KBM-7 (cell line): ENCODE measurements at places on chromosomes 6 and 20.
A peak's percentile ranks its signal among the peaks of the same experiment; 100 is the strongest.

GRCh38 chr6:163721922-163722692 lies 307.6 kb downstream of the QKI start:
- DNase-seq = no peak

GRCh38 chr6:64225503-64225902 lies 589.9 kb downstream of the PHF3 start:
- DNase-seq = no peak

GRCh38 chr20:37757550-37757949 lies 63.7 kb downstream of the CTNNBL1 start:
- DNase-seq = no peak

DNA sequence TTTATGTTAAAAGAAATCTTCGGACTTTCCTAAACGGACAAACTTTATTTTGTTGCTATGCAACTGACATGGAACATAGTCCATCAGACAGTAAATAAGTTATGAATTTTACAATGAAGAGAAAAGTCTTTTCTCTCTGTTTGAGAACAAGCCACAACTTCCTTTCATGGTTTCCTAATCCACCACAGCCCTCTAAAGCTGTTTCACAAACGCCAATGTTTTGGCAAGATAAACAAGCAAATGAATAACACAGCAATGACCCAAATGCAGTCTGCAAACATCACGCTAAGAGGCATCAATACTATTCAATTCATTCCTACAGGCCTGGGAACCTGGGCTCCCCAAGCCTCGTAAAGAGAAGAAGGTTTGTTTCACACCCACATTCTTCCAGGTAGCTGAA lies 60.4 kb downstream of the HAO1 start:
- DNase-seq = no peak

GRCh38 chr6:70531133-70531532 lies 35.6 kb upstream of the SDHAF4 start:
- no peak for DNase-seq

GRCh38 chr20:22536956-22537756 lies 47.2 kb downstream of the FOXA2 start:
- no peak for DNase-seq

GRCh38 chr20:63655249-63655648 lies 2.0 kb upstream of the STMN3 start:
- DNase-seq = no peak

- no peak for DNase-seq
Observed at GRCh38 chr20:2254333-2254732, 41.5 kb upstream of the TGM3 start.

DNA sequence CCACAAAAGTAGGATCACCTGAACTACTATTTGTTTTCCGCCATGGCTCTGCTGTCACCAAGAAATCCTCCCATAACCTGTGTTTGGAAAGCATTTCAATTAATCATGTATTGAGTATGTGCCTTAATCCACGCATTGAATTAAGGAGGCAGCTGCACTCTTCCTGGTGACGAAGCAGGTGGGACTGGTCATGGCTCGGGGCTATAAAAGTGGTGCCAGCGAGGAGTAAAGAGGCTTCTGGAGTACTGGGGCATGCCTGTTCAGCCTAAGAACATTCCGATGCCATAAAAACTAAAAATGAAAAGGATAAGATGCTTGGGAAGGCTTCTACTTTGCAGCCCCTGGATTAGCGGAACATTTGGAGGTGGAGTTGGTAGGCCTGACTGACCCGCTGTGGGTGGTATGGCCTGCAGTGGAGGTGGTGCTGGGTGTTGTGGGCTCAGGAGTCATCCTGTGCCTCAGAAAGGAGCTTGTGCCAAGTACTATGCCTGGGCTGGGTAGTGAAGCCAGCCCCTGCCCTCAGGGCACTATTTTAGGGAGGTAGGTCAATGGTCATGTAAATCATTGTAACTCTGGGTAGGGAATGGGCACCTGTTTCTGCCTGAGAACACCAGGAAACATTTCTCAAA lies 110.5 kb downstream of the B3GAT2 start:
- DNase-seq = no peak

DNA sequence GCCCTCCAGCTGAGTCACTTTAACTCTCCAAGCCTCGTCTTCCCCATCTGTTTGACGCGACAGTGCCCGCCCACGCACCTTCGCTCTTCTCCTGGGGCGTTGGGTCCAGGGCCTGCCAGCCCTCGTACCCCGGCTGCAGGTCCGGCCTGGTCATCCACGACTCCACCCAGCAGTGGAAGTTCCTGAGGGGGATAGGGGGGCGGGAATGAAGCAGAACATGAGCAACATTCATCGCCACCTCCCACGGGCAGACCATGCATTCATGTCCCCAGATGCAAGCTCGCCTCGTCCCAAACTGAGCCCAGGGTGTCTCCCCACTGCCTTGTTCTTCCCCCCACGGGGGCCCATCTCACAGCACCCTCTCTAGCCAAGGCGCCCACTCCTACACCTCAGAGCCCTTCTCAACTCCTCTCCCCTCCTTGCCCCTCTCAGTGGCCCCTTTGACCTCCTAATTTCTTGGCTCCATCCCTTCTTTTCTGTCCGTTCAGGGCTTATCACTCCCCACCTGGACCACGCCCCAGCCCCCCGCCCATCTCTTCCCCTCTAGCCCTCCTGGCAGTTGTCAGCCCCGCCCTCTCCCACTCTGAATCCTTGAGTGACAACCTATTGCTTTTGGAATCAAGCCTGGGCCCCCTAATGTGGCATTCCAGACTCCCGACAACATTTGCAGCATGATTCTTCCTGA lies 23.7 kb downstream of the TGM2 start:
- no peak for DNase-seq

- DNase-seq = no peak
Observed at GRCh38 chr6:113120224-113120581, 736.9 kb upstream of the MARCKS start.

DNA sequence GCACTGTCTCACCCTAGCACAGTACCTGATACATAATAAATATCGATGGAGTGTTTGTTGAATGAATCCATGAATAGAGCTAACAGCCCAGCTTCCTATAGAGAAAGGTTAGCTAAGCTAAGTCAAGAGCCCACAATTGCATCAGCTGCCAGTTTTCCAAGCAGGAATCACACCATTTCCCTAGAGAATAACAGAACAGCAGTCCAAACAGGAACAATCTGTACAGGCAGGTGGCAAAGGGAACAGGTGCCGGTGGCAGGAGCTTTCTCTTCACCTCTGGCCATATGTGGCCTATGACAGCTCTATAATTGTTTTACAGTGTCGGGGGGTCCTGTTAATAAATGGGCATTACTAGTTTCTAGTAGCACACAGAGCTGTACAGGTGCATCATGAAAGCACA lies 38.8 kb downstream of the ISM1 start:
- DNase-seq = no peak

DNA sequence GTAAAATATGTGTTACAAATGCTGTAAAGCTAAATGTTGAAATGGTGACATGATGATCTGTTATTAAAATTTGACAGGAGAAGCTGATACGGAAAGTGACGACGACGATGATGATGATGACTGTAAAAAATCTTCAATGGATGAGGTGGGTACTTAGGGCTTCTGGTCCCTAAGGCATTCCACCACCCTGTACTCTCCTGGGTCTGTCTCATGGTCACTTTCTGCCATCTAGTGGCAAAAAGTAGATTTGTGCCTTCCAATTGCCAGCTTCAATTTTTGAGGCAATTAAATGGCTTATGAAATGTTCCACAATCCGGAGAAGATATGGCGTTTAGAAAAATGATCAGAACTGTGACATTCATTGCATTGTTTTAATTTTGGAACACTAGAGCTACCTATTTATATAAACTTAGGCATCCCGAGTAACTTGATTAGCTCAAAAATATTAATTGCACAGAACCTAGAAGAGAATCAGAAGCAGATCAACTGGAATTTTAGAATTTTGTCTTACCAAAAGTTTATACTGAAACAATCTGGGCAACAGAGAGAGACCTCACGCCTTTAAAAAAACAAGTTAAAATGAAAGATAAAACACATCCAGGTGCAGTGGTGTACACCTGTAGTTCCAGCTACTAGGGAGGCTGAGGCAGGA lies 346.5 kb upstream of the PLCB4 start:
- peak; percentile 76 for DNase-seq

DNA sequence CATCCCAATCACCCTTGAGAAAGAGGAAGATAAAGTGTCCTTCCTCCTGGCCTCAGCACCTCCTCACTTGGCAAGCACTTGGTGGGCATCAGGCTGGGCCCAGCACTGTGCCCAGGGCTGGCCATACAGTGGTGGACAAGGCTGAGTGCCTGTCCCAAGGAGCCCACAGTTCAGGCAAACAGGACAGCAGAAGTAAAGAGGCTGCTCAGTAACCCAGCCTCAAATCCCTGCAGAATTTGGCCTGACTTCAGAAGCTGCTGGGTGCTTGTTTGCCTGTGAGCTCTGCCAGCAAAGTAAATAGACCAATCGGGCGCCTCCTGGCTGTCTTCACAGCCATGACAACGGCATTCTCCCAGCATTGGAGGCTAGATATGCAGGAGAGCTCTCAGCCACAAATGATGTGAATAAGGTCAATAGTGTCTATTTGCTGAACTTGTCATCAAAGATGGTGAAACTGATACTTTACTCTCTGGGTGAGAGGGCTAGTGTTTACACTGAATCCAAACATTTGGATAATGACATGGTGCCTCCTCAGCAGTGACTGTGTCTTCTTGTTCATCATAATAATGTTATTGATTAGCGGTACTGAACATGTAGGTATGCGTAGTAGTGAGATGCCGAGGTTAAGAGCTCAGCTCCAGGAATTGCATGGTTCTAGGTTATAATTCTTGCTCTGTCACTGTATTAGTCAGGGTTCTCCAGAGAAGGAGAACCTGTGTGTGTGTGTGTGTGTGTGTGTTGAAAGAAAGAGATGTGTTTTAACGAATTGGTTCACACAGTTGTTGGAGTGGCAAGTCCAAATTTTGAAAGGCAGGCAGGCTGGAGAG lies 36.9 kb upstream of the FANCE start:
- peak; percentile 68 for DNase-seq

- DNase-seq = no peak
Observed at GRCh38 chr6:45326698-45327417, 1.3 kb upstream of the RUNX2 start.

DNA sequence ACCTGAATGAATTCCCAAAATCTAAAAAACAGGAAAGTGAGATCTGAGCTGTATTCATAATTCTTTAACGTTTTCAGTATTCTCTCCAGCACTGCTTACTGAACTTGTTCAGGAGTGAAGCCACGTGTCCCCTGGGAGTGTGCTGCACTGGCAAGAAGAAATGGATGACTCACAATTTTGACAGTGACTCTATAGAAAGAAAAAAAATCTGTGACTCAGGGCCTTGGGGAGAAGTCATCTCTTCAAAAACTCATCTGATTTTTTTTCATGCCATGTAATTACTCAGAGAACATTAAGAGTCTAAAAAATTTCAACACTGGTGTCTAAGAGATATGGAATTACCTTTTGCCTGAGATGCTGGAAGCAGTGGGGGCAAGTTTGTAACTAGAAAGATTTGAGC lies 39.7 kb downstream of the ANKEF1 start:
- DNase-seq = no peak

DNA sequence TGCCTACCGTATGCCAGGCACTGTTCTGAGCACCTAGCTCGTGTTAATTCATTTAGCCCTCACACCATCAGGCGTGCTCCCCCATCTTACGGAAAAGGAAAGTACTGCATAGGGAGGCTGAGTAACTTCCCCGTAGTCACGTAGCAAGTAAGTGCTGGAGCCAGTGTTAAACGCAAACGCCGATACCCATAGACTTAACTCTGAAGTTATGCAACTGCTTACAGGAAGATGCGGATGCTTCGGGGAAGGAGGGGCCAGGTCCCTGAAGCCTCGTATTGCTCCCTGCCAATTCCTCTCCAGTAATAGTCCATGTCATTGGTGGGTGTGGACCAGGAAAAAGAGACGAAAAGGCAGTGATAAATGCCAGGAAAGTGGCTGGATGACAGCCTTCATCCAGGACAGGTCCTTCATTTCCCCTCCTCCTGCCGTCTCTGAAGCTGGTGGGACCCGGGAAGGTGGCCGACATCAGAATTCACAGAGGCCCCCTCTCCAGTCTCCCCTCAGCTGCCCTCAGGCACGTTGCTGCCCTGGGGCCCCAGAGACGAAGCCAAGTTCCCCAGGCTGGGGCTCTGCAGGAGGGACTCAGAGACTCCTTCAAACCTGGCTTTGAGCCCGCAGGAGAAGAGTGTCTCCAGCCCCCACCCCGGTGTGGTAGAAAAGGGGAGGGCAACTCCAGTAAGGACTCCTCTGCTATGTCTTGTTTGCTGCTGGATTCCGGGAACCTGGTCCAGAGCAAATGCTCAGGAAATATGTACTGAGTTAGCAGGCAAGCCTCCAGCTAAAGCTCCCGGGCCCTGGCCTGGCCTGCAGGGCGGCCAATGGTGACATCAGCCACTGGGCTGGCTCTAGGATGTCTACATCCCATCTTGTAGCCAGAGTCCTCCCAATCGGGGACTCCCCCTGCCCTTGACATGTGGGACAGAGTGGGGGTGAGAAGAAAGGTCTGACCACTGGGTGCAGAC lies 37.8 kb downstream of the RAB44 start:
- DNase-seq = no peak

DNA sequence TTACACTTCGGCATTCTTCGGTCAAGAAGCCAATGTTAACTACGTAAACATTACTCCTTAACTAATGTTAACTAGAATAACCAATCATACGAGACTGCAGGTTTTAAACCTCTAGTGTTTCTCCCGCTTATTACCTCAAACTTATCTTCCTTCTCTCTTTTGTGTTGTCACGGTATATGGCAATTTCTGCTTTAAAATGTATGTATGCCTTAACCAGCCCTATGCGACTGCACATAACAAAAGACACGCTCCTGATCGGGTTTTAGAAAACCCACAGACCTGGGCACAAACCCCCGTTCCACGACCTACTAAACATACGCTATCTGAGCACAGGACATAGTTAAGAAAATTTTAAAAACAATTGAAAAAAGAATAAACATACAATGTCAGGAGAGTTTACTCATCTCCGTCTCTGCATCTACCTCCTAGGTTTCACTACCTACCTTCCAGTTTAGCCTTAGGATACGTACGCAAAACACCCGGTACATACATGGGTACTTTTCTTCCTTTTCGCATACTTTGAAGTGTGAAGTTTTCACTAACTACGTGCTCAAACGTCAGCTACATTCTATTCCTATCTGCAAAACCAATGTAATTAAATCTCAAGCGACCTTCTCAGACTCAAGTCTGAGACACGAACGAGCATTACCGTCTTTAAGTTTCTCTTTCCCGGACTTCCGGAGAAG lies 1.1 kb downstream of the CD164 start:
- no peak for DNase-seq

DNA sequence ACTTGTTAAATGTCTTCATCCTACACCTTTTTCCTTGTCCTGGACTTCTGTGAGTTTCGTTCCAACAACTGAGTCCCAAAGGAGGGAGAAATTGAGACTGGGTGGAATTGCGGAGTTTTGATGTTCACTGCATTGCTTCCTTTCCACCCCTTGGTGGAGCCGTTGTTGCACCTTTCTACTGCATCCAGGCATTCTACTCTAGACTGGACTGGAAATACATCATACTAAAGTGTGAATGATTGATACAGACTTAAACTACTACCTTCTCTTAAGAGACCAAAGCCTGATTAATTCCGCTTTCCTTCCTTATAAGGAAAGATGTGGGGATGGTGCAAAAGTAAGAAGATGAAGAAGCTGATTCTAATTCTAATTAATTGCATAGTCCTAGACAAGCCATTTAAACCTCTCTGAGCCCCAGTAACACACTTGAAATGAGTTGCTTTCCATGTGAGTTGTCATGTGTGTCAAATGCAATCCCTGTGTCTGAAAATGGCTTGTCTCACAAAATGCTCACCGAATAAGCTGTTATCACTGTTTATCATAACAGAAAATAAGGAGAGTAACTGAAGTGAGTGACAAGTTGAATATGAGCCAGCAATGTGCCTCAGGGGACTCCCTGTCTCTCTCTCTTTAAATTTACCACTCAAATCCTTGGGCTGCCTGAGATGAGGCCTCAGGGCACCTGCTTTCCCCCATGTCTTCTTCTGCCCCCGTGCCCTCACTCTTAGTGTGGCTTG lies 338.3 kb upstream of the CHD6 start:
- DNase-seq = peak; percentile 32
